Psoas muscle (tissue), 8 donors: ENCODE measurements at places on chromosomes 4 and X. TPM values are rescaled to one million over a fixed set of nuclear protein-coding genes. Genes with fewer than 3 reads are reported as not detected.

- no peaks in the 10 kb centered on the region for H3K27me3 ChIP-seq
- DNase-seq = no peak
- no peak overlapping the region for H3K27ac ChIP-seq
- no peaks in the 10 kb centered on the region for H3K36me3 ChIP-seq
- no peaks in the 10 kb centered on the region for H3K4me1 ChIP-seq
These were observed 1.2 kb downstream of the P2RY10 start for GRCh38 chrX:78946178-78946931.

Gene FGFBP1
- not detected for polyA plus RNA-seq

Gene TAF7L
- polyA plus RNA-seq = not detected

- H3K4me1 ChIP-seq = no peaks in the 10 kb centered on the region
- no peak overlapping the region for H3K27ac ChIP-seq
- no peak overlapping the region for H3K4me3 ChIP-seq
- DNase-seq = no peak
These were observed 26.6 kb downstream of the FRMD7 start for GRCh38 chrX:132101206-132101605.

Gene SSX2
- polyA plus RNA-seq = not detected

Gene LPAR4
- polyA plus RNA-seq = 0.01 TPM

DNA sequence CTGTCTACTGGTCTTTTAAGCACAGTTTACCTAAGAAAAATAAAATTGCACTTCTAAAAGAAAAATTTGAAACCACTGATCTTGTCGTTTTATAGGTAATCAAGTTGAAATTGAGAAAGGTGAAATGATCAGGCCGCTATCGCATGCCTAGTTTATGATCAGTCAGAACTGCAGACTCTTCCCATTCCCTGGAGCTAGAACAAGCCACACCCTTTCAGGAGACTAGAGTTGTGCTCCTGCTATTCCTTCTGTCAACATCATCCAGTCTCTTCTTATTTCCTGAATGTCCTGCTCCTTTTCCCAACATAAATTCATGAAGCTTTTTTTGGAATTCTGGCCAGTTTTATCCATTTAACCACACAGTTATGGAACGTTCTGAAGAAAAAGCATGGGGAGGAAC, 135.1 kb downstream of the SLC7A11 start:
- no peak overlapping the region for H3K27ac ChIP-seq
- H3K4me1 ChIP-seq = no peaks in the 10 kb centered on the region
- no peak overlapping the region for H3K4me3 ChIP-seq
- no peak for DNase-seq
- H3K27me3 ChIP-seq = no peaks in the 10 kb centered on the region

- H3K4me3 ChIP-seq = no peak overlapping the region
- H3K36me3 ChIP-seq = no peaks in the 10 kb centered on the region
- peaks cover 19% of the 10 kb centered on the region for H3K4me1 ChIP-seq
- no peak for DNase-seq
These were observed 13.0 kb upstream of the SEPSECS start for GRCh38 chr4:25172961-25173915.

Gene IGFBP7
- polyA plus RNA-seq = 93.7 TPM

DNA sequence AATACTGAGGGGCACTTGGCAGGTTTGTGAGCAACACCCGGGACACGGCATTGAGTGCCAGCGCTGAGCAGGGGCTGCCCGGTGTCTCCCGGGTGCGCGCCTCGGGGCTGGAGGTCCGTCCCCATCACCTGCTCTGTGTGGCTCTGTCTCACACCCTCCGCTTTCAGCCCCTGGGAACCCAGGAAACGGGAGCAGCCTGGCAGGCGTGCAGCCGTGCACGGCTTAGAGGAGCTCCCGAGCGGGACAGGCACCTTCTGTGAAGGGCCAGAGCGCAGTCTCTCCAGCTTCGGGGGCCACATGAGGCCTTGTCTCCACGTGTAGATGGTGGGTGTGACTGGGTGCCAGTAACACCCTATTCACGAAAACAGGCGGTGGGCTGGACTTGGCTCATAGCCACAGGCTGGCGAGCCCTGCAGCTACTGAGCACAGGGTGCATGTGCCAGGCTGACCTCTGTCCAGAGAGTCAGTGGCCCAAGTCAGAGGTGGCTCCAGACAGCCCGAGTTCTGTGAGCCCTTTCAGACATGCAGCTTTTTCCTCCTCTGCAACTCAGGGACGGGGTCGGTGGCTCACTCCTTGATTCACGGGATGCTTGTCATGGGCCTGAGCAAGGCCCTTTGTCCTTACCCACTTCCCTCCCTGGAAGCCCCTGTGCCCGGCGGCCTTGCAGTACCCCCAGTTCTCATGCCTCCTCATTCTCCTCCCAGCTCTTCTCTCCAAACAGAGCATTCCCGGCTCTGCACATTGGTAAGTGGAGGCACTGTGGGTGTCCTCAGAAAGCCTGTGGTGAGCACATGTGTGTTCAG, 23.5 kb downstream of the UVSSA start:
- H3K4me1 ChIP-seq = no peaks in the 10 kb centered on the region
- H3K27me3 ChIP-seq = no peaks in the 10 kb centered on the region
- H3K27ac ChIP-seq = no peak overlapping the region
- H3K4me3 ChIP-seq = no peak overlapping the region
- peaks cover 44% of the 10 kb centered on the region for H3K36me3 ChIP-seq
- no peak for DNase-seq

Gene DMD
- 23.8 TPM for polyA plus RNA-seq

- H3K27me3 ChIP-seq = no peaks in the 10 kb centered on the region
- no peaks in the 10 kb centered on the region for H3K4me1 ChIP-seq
- DNase-seq = no peak
- no peak overlapping the region for H3K27ac ChIP-seq
- no peak overlapping the region for H3K4me3 ChIP-seq
These were observed 110.3 kb upstream of the PDHA2 start for GRCh38 chr4:95729596-95729995.

GRCh38 chr4:139858436-139859205, 193.0 kb downstream of the MGST2 start:
- no peak overlapping the region for H3K4me3 ChIP-seq
- H3K27ac ChIP-seq = no peak overlapping the region
- no peak for DNase-seq
- no peaks in the 10 kb centered on the region for H3K4me1 ChIP-seq

Gene FAM9C
- polyA plus RNA-seq = not detected

DNA sequence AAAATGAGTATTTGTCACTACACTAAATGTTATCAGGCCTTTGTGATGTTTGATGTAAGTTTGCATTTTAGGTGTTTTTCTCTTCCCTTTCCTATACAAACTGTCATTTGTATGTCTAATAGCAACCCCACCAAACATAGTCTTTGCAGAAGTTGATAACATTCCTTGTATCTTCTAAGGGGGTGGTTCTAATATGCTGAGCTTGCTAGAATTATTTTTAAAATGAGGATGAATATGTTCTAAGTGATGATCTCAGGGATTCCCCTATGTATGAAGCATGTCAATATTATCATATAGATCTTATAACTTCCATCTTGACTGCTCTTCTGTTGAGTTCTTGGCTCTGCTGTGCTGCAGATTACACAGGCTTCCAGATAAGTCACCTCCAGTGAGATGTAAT, 3.1 kb downstream of the CHM start:
- DNase-seq = no peak
- H3K4me3 ChIP-seq = no peak overlapping the region
- no peaks in the 10 kb centered on the region for H3K27me3 ChIP-seq
- no peaks in the 10 kb centered on the region for H3K36me3 ChIP-seq

DNA sequence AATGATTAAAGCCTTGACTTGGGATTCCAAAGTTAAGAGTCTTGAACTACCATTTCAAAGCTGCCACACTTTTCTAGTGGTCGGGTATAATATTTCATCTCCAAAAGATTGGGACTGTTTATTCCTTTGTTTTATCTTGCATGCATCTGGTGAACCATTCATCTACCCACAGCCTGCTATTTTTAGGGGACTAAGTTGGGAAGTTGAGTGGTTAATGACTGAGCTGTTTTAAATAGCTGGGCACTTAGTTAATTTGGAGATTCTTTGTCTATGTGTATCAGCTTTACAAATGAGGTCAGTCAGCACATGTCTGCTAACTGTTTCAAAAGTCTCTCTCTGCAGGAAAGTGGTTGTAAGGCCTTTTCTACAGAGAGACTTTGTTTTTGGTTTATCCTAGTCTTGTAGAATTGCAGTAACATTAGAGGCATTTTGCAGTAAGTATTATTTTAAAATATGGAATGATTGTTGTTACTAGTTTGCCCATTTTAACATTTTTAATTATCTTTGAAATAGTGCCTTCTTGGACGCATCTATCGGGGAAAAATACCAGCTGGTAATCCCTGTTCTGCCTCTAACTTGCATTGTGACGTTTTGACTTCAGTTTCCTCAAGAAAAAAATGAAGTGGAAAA, 8.2 kb downstream of the BMP2K start:
- no peaks in the 10 kb centered on the region for H3K27me3 ChIP-seq
- no peaks in the 10 kb centered on the region for H3K36me3 ChIP-seq
- H3K4me1 ChIP-seq = peaks cover 61% of the 10 kb centered on the region
- no peak for DNase-seq
- H3K27ac ChIP-seq = peak overlapping the region; percentile 58

GRCh38 chr4:7425591-7426468, 8.9 kb downstream of the PSAPL1 start:
- no peak overlapping the region for H3K27ac ChIP-seq
- no peaks in the 10 kb centered on the region for H3K4me1 ChIP-seq
- H3K27me3 ChIP-seq = no peaks in the 10 kb centered on the region
- H3K36me3 ChIP-seq = no peaks in the 10 kb centered on the region
- H3K4me3 ChIP-seq = no peak overlapping the region
- no peak for DNase-seq

Gene USP26
- not detected for polyA plus RNA-seq

- H3K4me3 ChIP-seq = no peak overlapping the region
- H3K27ac ChIP-seq = no peak overlapping the region
- no peaks in the 10 kb centered on the region for H3K36me3 ChIP-seq
These were observed 110.2 kb upstream of the C1GALT1C1 start for GRCh38 chrX:120740072-120740471.

DNA sequence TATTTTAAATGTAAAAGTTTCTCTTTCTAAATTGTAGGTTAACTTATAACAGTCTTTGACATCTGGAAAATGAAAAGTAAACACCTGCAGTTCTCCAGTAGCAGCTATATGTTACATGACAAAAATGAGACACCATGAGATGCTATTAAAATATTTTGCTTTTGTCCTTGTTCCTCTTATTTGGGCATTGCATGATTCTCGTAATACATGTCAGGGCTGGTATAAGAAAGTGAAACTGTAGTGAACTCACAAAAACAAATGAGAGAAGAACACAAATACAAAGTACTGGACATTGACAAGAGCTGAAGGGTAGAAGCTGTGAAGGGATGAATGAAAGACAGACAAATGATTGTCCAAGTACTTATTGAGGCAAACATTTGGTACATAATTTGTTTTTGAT, 9.0 kb downstream of the GK2 start:
- no peaks in the 10 kb centered on the region for H3K27me3 ChIP-seq
- no peak overlapping the region for H3K4me3 ChIP-seq

Gene PDE6B
- 0.09 TPM for polyA plus RNA-seq

DNA sequence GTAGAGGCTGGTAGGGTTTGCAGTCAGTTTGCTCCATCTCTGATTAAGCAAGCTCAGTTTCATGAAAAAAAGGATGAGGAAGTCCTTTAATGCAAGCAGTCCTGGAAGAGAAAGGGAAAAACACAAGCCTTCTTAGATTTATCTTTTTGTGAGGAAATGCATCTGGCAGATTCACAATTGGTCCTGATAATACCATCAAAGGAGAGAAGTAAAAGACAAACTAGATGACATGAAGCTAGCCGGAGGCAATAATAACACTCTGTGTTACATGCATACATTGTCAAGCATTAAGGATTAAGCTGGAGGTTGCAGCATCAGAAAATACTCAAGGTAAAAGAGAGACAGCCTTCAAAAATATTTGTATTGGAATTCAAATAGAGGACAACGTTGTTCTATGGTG, 356.0 kb upstream of the TEX13C start:
- no peak within 1 kb of the TSS for H3K4me3 ChIP-seq
- no peaks in the 10 kb centered on the region for H3K36me3 ChIP-seq
- H3K4me1 ChIP-seq = no peaks in the 10 kb centered on the region
- no peak for DNase-seq

Gene SFRP2
- polyA plus RNA-seq = 2.2 TPM

DNA sequence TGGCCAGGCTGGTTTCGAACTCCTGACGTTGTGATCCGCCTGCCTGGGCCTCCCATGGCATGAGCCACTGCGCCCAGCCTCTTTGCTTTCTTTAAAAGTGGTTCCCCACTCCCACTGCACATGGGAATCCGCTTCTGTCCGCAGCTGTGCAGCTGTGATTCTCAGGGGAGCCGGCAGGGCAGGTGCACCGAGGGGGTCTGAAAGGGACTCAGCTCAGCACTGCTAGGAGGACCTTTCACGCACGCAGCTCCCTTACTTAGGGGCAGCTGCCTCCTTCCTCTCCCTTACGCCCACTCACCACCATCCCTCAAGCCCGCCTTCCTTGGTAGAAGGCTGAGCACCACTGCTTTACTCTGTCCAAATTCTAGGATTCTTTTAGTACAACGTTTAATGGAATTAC, 40.4 kb upstream of the CYP4V2 start:
- no peaks in the 10 kb centered on the region for H3K27me3 ChIP-seq
- H3K4me1 ChIP-seq = no peaks in the 10 kb centered on the region
- no peak for DNase-seq
- H3K27ac ChIP-seq = no peak overlapping the region

DNA sequence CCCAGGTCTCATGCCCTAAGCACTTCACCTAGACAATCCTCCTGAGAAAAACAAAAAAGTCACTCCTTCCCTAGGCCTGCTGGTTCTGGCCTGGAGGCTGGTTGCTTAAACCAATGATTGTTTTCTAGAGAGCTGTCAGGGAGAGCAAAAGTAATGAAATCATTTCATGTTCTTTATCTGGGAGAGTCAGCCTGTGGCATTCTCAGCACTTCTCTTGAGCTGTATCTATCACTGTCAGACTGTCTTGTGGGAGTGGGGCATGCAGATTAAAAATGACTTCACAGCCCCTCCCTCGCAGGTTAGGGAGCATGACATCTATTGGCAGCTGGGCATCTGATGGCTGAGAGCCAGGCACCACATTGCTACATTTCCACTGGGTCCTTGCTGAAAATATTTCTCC, 20.4 kb upstream of the TMEM154 start:
- H3K36me3 ChIP-seq = no peaks in the 10 kb centered on the region
- no peak overlapping the region for H3K27ac ChIP-seq
- DNase-seq = no peak
- no peak overlapping the region for H3K4me3 ChIP-seq
- no peaks in the 10 kb centered on the region for H3K27me3 ChIP-seq

DNA sequence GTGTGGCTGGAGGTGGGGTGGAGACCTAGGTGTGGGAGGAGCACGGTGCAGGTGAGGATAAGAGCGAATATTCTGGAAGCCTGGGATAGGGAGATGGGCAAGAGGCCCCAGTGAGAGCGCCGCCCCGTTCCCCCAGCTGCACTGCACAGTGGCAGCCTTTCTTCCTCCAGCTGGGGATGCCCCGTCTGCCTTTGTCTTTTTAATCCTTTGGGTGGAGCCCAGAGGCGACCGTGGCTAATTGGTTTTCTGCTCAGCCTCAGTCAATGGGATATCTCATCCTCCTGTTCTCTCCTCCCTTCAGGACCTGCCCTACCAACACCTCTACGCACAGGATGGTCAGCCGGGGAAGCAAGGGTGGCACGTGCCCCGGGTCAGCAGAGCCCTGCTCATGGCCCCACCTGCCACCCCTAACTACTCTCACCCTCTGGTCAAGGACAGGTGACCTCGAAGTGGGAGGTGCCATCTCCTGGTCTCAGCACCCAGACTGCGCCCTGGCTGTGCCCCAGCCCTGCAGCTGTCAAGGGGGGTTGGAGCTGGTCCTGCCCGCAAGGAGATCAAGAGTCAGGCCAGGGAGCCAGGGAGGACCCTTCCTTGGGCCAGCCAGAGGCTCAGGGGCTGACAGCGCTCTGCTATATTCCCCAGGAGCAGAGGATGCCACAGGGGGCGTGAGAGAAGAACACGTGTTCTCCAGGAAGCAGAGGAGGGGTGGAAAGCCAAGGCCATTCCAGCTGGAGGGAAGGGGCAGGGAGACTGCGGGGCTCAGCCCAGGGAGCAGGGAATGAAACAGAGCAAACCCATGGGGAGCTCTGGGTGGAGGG, 64.0 kb downstream of the ADRA2C start:
- H3K27me3 ChIP-seq = no peaks in the 10 kb centered on the region
- no peaks in the 10 kb centered on the region for H3K36me3 ChIP-seq
- H3K4me3 ChIP-seq = no peak overlapping the region
- DNase-seq = peak; percentile 19
